AG04449 (cell line): ENCODE measurements at places on chromosomes 1 and 21.

GRCh38 chr1:100387657-100388350, 35.5 kb downstream of the CDC14A start:
- DNase-seq: no peak

GRCh38 chr1:89457046-89457445, 67.6 kb upstream of the LRRC8B start:
- no peak for DNase-seq

- no peak for DNase-seq
These were observed 12.4 kb upstream of the EVI5 start for GRCh38 chr1:92797297-92797696.

GRCh38 chr1:171898941-171899340, 57.6 kb downstream of the DNM3 start:
- DNase-seq: no peak

GRCh38 chr1:209775678-209776077, 8.7 kb downstream of the C1orf74 start:
- DNase-seq: no peak

DNA sequence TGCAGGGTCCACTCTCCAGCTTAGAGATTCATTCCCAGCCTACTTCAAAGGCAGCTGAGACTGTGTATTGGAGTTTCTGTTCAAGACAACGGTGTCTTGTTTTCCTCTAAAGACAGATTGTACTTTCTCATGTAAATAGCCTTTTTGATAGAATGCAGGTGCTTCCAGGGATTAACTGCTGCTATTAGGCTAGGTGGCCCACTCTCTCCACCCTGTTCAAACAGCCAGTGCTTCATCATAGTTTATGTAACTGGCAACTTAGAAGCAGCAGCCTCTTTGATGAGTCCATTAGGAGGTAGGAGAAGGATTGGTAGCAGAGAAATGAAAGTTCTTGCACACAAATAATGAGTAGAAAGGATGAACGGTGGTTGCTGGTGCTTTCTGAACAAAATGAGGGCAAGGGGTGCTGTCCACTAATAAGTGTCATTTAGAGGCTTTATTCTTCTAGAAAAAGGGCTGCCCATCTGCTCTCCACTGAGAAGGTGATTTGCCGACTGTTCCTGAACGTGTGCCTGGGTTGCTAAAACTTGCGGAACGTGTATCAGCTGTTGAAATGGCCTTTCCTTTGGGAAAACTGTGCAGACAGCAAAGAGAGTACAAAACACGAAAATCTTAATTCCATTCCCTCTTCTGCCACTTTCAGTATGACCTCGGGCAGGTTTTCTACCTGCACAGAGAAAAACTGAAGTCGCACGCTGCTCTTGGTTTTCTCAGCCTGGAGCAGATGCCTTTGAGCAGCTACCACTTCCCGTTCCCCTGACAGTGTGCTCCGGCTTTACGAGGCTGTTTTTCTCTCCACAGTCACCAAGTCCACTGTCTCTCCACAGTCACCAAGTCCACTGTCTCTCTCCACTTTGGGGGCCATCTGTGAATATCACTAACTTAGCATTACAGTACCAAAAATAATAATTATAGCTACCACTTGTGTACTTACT, 228.9 kb downstream of the KIF26B start:
- no peak for DNase-seq

GRCh38 chr21:14989359-14989758, 75.4 kb downstream of the NRIP1 start:
- no peak for DNase-seq

DNA sequence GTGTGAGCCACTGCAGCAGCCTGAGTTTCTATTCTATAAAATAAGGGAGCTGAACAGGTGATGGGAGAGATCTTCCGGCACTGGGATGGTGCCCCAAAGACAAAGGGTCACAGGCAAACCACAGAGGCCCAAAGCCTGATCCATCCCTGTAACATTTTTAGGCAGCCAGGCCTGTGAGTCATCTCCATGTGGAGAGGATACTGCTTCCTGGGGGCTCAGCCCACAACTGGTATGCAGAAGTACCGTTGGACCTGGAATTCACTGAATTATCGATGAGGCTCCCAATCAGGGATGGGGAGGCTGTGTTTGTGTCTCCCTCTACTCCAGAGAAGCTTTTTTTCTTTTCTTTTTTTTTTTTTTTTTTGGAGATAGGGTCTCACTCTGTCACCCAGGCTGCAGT, 48.8 kb upstream of the WASF2 start:
- no peak for DNase-seq

- no peak for DNase-seq
These were observed 1.5 kb upstream of the POU2F1 start for GRCh38 chr1:167219194-167219593.

DNA sequence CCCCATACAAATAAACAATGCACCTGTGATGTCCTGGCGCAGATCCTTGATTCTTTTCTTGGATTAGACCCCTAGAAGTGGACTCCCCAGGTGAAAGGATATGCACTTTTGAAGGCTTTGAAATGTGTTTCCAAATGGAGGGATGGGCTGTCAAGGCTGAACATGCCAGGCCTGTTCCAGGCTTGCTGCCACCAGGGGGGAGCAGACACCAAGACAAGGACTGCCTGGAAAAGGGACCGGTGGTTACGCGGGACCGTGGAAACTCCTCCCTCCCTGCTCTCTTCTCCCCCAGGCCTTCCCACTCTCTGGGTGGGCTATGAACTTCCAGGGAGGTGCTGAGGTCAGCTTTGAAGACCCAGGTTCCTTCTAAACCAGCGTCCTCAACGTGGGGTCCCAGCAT, 12.7 kb downstream of the C1QB start:
- no peak for DNase-seq

GRCh38 chr1:79235301-79236002, 228.9 kb upstream of the ADGRL4 start:
- no peak for DNase-seq
